ENCODE measurements at places on chromosomes 6 and 20.

GRCh38 chr6:33076406-33076934 is 680 bp downstream of the HLA-DPB1 start:
- no peak overlapping the region for H3K27ac ChIP-seq
- peaks cover 51% of the 10 kb centered on the region for H3K27me3 ChIP-seq

GRCh38 chr20:35134880-35135279 is 12.3 kb downstream of the EDEM2 start:
- H3K27me3 ChIP-seq: no peaks in the 10 kb centered on the region
- H3K4me1 ChIP-seq: no peaks in the 10 kb centered on the region
- H3K36me3 ChIP-seq: peaks cover 23% of the 10 kb centered on the region
- H3K27ac ChIP-seq: no peak overlapping the region
- DNase-seq: no peak
- H3K4me3 ChIP-seq: no peak overlapping the region

DNA sequence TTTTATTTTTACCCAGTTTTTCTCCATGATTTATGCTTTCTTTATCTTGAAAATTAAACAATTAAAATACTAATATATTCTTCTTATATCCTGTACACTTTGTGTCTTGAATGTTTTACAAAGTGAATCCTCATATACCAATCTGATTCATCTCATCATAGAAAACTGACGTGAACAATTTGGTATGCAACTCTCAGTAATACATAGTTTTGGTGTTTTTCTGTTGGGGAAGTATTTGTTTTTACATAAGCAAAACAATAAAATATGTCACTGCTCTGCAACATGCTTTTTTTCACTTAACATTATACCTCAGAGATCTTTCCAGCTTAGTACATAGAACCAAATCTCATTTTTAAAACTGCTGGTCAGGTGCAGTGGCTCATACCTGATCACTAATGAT is 14.7 kb downstream of the DNAAF9 start:
- no peak for DNase-seq
- no peaks in the 10 kb centered on the region for H3K27me3 ChIP-seq
- no peaks in the 10 kb centered on the region for H3K36me3 ChIP-seq
- no peak overlapping the region for H3K27ac ChIP-seq
- no peak overlapping the region for H3K4me3 ChIP-seq

DNA sequence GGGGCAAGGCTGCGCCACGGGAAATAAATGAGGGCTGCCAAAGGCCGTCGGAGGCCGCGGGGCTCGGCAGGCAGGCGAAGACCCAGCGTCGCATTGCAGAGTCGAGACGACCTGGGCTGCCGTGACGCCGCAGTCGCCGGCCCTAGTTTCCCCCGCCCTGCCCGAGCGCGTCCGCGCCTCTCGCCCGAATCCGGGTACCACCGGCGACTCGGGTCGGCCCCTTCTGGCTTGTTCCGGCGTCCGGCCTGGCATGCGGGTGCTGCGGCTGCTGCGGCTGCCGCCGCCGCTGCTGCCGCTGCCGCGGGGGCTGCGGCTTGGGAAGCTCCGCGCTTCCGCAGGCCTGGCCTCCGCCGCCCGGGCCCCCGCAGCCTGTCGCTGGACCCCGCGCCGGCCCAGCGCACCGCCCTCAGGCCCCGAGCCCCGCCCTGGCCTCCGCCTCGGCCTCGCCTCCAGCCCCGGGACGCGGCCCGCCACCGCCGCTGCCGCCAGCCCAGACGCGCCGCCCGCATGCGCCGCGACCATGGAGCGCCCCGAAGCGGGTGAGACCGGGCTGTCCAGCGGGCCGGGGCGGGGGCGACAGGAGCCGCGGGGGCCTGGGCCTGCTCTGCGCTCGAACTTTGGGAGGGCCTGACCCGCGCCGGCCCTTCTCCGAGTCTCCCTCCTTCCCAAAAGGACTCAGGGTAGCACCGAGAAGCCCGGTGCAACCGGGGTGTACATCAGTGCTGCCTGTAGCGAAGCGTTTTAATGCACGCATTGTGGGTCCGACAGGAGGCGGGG is at the start of gene AKAP7:
TSS of gene AKAP7 (plus strand) at position 224 of the 777 bp plus-strand sequence. CDS start at position 521, 297 bp downstream.
- H3K4me1 ChIP-seq: no peaks in the 10 kb centered on the region
- peak within 1 kb of the TSS; percentile 50 for H3K27ac ChIP-seq
- H3K4me3 ChIP-seq: peak within 1 kb of the TSS; percentile 69
- no peaks in the 10 kb centered on the region for H3K36me3 ChIP-seq
- no peaks in the 10 kb centered on the region for H3K27me3 ChIP-seq

- DNase-seq: no peak
- no peak overlapping the region for H3K4me3 ChIP-seq
- H3K27me3 ChIP-seq: no peaks in the 10 kb centered on the region
- H3K27ac ChIP-seq: no peak overlapping the region
Measured at GRCh38 chr6:108492131-108492766, 68.5 kb upstream of the FOXO3 start.

DNA sequence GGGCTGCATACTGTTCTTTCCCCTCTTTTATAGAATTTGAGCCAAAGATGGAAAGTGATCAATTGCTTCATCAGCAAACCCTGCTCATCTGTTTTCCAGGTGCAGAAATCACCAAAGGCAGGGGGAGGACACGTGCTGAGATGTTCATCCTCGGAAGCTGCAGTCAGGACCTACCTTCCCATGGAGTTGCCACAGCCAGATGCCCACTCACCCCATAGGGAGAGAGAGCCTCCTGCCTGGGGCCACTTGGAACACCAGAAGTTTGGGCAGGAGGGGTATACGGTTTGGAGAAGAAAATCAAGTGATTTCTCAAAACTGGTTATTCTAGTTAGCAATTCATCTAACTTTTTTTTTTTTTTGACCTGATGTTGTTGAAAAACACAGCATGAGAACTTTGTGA is 5.3 kb upstream of the CST7 start:
- no peaks in the 10 kb centered on the region for H3K27me3 ChIP-seq
- H3K4me1 ChIP-seq: no peaks in the 10 kb centered on the region
- no peak overlapping the region for H3K4me3 ChIP-seq
- no peaks in the 10 kb centered on the region for H3K36me3 ChIP-seq

DNA sequence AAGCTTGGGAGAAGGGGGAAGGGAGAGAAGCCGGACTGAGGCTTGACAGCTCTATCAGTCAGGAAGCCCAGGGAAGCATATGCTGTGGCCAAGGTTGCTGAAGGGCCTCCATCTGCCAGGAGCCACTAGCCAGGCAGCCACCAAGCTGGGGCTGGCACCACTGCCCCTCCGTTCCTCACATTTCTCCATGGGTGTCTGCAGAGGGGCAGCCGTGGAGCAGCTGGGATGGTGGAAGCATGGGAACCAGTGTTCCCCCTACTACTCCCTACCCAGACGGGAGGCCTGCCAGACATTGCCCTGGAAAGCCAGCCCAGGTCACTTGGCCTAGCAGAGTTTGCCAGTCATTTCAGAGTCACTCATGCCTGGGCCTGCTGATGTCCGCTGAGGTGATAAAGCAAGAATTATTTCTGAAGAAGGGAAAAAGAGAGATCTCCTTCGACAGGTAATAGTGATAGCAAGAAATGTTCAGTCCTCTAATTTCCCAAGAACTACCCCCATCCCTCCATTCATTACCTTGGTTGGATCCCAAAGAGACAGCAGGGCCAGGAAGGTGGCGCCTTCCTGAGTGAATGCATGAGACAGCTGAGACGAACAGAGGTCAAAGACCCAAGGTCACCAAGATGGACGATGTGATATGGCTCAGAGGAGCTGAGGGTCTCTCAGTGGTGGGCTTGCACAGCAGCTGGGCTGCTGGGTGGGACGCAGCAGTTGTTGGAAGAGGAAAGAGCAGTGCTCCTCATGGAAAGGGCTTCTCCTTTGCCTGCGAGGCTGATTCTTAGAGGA is 21.9 kb downstream of the SNPH start:
- no peaks in the 10 kb centered on the region for H3K27me3 ChIP-seq
- no peak overlapping the region for H3K4me3 ChIP-seq
- DNase-seq: no peak
- H3K4me1 ChIP-seq: no peaks in the 10 kb centered on the region
- H3K36me3 ChIP-seq: no peaks in the 10 kb centered on the region

DNA sequence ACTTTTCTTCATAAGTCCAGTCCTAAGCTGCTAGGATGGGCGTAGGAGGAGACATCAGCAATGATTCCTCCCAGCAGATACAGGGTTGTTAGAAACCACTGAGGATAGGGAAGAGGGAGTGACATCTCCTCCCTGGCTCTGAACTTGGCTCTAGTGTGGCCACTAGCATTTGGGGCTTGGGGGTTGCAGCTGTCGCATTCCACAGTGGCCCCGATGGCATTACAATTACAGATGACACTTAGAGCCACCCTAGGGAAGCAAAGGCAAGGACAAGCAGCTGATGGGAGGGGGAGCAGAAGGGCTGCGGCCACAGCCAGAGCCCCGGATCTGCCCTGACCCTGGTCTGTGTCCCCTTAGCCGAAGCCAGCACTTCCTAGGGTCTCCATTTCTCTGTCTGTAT is 9.5 kb upstream of the CDKN1A start:
- no peaks in the 10 kb centered on the region for H3K36me3 ChIP-seq
- no peaks in the 10 kb centered on the region for H3K27me3 ChIP-seq
- H3K4me3 ChIP-seq: no peak overlapping the region
- peaks cover 17% of the 10 kb centered on the region for H3K4me1 ChIP-seq

DNA sequence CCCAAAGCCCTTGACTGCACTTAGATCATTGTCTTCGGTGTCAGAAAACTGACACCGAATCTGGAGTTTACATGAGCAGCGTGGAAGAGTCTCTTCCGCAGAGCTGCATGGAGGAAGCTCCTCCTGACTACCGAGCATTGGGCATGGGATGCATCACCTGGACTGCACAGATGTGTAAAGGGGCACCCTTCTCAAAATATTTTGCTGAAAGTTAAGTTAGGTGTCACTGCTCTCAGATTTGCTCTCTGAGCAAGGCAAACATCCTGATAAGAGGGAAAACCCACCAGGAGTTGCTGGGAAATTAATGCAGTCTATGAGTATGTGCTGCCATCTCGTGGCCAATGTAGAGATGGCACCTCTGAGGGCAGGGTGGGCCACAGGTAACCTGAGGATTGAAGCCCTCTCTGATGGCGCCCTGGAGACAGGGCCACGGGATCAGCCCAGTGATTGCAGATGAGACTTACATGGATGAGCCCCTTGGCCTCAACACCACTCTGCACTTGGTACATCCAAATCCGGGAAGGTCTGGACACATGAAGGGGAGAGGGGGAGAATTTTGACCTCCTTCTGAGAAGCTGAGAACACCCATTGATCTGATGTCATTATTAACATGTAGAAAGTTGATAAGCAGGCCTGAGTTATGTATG is 129.9 kb downstream of the LPA start:
- H3K27me3 ChIP-seq: no peaks in the 10 kb centered on the region
- no peak overlapping the region for H3K4me3 ChIP-seq
- no peaks in the 10 kb centered on the region for H3K4me1 ChIP-seq
- DNase-seq: no peak

- H3K27ac ChIP-seq: no peak overlapping the region
- no peak overlapping the region for H3K4me3 ChIP-seq
- no peaks in the 10 kb centered on the region for H3K36me3 ChIP-seq
- H3K4me1 ChIP-seq: no peaks in the 10 kb centered on the region
- DNase-seq: no peak
Measured at GRCh38 chr6:95243053-95243452, 334.3 kb upstream of the MANEA start.

DNA sequence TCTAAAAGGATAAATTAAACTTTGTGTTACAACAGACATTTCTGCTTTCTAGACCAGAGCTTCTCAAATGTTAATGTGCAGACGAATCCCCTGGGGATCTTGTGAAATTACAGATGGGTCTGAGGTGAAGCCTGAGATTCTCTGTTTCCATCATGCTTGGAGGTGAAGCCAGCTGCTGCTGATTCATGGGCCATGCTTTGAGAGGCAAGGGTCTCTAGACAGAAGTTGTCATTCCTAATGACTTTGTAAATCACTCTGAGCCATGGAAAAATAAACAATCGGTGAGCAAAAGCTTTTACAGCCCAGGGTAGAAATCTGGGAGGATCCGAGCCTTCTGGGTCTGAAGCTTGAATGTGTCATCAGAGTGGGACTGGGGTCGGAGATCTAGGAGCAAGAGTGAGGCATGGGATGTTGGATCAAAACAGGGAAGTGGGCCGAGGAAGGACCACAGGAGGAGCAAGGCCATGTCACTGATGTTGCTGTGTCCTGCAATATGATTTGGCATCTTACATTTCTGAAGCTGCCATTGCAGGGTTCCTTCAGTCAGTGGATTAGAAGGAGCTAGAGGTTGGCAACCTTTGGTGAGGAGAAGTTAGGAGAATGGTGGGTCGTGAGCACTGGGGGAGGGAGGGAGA is 77.3 kb downstream of the TRMT11 start:
- DNase-seq: no peak
- peaks cover 5% of the 10 kb centered on the region for H3K36me3 ChIP-seq
- H3K4me3 ChIP-seq: no peak overlapping the region

GRCh38 chr6:90110971-90111370 is 185.7 kb downstream of the BACH2 start:
- H3K27me3 ChIP-seq: no peaks in the 10 kb centered on the region
- H3K36me3 ChIP-seq: no peaks in the 10 kb centered on the region
- no peaks in the 10 kb centered on the region for H3K4me1 ChIP-seq
- no peak overlapping the region for H3K4me3 ChIP-seq
- no peak overlapping the region for H3K27ac ChIP-seq

GRCh38 chr20:64005394-64005793 is 24.5 kb downstream of the PRPF6 start:
- H3K27me3 ChIP-seq: no peaks in the 10 kb centered on the region
- H3K36me3 ChIP-seq: peaks cover 33% of the 10 kb centered on the region
- peaks cover 9% of the 10 kb centered on the region for H3K4me1 ChIP-seq
- DNase-seq: no peak

DNA sequence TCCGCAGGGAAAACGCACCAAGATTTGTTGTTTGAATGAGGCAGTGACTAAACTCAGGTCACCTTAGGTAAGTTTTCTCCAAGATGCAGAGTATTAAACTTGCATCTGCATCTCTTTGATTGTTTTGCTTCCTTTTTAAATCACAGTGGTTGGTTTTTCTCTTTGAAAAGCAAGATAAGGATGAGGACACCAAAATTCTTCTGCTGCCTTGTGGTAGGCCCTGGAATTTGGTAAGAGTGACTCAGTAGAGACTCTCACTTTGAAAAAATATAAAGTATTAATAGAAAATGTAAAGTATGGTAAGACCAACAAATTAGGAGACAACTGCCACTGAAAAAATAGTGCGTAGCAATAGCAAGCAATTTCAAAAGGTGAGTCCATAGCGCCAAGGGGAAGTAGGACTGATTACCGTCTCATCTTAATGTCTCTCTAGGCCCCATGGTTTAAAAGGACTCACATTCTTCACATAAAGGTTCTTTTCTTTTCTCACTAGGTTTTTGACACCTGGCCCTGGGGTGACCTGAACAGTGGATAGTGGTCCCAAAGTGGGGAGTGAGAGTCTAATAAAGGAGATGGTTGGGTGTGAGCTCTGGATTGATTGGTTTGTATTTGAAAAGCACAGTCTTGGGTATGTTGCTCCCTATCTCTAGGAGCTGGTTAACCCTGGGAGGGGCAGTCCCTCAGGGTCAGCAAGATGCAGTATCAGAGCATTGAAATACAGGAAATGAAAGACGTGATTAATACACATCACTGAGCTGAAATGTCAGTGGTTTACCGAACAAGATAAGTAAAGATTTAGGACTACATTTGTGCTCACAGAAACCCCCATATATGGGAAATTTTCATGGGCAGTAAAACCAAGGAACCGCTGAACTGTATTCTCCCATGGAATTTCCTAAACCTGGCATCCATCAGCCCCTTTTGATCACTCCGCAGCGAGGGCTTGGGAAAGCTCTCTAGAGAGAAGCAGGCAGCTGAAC is 221.2 kb downstream of the SLC24A3 start:
- no peak overlapping the region for H3K4me3 ChIP-seq
- H3K4me1 ChIP-seq: no peaks in the 10 kb centered on the region
- no peak for DNase-seq
- H3K27me3 ChIP-seq: no peaks in the 10 kb centered on the region
- H3K27ac ChIP-seq: no peak overlapping the region

- peaks cover 20% of the 10 kb centered on the region for H3K36me3 ChIP-seq
- no peaks in the 10 kb centered on the region for H3K27me3 ChIP-seq
- H3K27ac ChIP-seq: peak overlapping the region; percentile 98
- peaks cover 22% of the 10 kb centered on the region for H3K4me1 ChIP-seq
Measured at GRCh38 chr6:85641897-85642773, 551 bp downstream of the SYNCRIP start.

All from keratinocyte (primary cell).